A549 treated with Hydrocortisone at 1 μM for 4 hours (cell line): ENCODE measurements at places on chromosomes 2 and 18. TPM values are rescaled to one million over a fixed set of nuclear protein-coding genes. Genes with fewer than 3 reads are reported as not detected.

SLC14A1 gene
- 0.11 TPM in 1 of 5 replicates, not detected in the others for total RNA-seq

CHPF gene
- 21.8 to 32.9 TPM (median 29.3 TPM) in 5 replicates for total RNA-seq

PASK gene
- total RNA-seq: 6.3 to 8.4 TPM (median 7.7 TPM) in 5 replicates

ERMN gene
- total RNA-seq: not detected in 5 replicates

ELOA2 gene
- not detected in 5 replicates for total RNA-seq

EML6 gene
- 1.0 to 1.6 TPM (median 1.4 TPM) in 5 replicates for total RNA-seq

ICA1L gene
- 1.2 to 2.3 TPM (median 1.8 TPM) in 5 replicates for total RNA-seq

ITGB6 gene
- total RNA-seq: 0.46 to 0.77 TPM (median 0.67 TPM) in 5 replicates

CELF4 gene
- 0.03 TPM in 1 of 5 replicates, not detected in the others for total RNA-seq

ASXL3 gene
- total RNA-seq: not detected in 5 replicates

SERPINB4 gene
- 0.09 to 0.25 TPM (median 0.18 TPM) in 4 of 5 replicates, not detected in the other for total RNA-seq

GBX2 gene
- total RNA-seq: 2.4 to 2.9 TPM (median 2.6 TPM) in 5 replicates

DSG4 gene
- total RNA-seq: not detected in 5 replicates

RNU2-63P gene
- total RNA-seq: not detected in 5 replicates

SLC8A1 gene
- total RNA-seq: 0.21 to 0.41 TPM (median 0.29 TPM) in 5 replicates

NPHP1 gene
- 5.9 to 8.1 TPM (median 7.0 TPM) in 5 replicates for total RNA-seq

ZEB2 gene
- 5.0 to 10.8 TPM (median 7.3 TPM) in 5 replicates for total RNA-seq
